Suppressor macrophage treated with lipopolysaccharide for 4 hours (primary cell): ENCODE measurements at places on chromosomes 2 and 18.

DNA sequence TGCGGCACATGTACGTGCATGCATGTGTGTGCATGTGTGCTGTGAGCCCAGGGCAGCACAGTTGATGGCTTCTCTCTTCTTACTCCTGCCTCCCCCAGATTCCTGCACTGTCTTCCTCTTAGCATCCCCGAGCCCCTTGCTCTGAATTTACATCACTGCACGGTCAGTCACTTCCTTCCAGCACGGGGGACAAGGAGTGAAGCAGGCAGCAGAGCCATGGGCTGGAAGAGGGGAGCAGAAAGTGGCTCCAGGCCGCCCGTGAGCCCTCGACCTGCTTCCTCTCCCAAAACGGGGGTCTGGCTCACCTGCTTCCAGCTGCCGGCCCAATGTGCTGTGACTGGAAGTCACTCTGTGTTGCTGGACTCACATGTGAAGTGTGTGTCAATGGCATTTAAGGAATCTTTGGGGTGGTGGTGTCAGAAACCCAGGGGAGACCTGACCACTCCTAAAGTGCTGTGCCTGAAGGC is 106.1 kb downstream of the FAM210A start:
- no peak for DNase-seq

- DNase-seq = no peak
Observed at GRCh38 chr2:201923436-201924328, 110.0 kb upstream of the FZD7 start.

GRCh38 chr2:154706660-154707059 is 8.2 kb downstream of the KCNJ3 start:
- no peak for DNase-seq

GRCh38 chr18:50748243-50749229 is 71.3 kb downstream of the MRO start:
- DNase-seq = no peak

GRCh38 chr2:226488034-226488433 is 311.6 kb downstream of the IRS1 start:
- no peak for DNase-seq

DNA sequence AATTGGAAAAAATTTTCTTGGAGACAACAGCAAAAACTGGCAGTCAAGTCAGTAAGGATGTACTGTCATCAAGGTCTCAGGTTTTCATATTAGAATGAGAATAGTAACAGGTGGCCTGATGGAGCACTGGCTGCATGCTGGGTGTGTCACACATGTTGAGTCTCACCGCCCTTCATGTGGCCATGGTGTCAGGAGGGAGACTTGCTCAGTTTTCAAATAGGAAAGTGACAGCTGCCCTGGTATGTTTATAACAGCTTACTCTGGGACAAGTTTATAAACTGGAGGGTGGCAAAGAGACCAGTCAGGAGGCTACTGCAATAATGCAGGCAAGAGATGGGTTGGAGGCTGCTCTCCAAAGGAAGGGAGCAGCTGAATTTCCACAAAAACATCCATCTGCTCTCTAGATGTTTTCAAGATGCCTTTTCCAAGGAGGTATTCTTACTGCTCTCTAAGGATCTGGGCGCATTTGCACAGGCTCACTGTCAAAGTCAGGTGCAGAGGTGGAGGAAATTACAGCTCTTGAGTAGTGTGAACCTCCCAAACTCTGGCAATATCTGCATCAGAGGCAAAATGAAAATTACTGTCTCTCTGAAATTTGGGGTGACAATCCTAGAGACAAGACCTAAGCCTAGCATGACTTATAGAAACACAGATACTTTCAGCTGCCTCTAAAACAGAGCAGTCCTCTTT is 321.9 kb upstream of the RAB12 start:
- DNase-seq = no peak

DNA sequence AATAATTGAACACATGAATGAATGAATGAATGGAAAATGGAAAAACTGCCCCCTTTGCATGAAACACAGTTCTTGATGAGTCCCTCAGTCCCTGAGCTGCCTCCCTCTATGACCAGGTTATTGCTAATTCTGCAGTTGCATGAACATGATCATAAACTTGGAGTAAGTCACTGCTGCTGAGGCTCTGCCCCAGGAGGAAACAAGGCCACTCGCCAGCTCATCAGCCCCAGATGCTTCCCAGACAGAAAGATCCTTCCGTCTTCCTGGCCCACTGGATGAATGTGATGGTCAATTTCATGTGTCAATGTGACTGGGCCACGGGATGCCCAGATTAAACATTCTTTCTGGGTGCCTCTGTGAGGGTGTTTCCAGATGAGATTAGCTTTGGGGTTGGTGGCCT is 16.4 kb downstream of the GPR45 start:
- DNase-seq = no peak

GRCh38 chr2:226885769-226886435 is 50.0 kb downstream of the RHBDD1 start:
- no peak for DNase-seq

DNA sequence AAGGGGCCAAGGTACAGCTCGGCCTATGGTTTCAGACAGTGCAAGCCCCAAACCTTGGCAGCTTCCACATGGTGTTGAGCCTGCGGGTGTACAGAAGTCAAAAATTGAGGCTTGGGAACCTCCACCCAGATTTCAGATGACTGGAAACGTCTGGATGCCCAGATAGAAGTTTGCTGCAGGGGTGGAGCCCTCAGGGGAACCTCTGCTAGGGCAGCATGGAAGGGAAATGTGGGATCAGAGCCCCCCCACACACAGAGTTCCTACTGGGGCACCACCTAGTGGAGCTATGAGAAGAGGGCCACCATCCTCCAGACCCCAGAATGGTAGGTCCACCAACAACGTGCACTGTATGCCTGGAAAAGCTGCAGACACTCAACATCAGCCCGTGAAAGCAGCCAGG is 15.0 kb upstream of the DNAH7 start:
- DNase-seq = no peak

GRCh38 chr2:98771721-98772524 is 41.0 kb upstream of the MGAT4A start:
- DNase-seq = peak; percentile 90

DNA sequence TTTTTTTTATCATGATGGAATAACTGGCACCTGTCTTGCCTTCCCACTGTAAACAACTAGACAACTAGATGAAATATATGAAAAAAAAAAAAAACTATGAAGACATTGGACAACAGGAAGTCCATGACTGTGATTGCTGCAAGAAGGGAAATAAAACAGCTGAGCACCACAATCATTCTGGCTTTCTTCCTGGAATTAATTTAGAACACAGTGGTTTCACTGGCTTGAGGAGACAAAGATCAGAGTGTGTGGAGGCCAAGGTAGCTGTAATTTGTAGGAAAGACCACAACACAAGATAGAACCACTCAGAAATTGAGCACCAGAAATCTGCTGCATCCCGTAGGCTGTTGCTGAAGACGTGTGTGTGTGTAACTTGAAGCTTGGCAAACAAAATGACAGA is 121.1 kb upstream of the PID1 start:
- peak; percentile 43 for DNase-seq

GRCh38 chr2:181849601-181850000 is 41.9 kb upstream of the ITPRID2 start:
- no peak for DNase-seq

- DNase-seq = peak; percentile 75
Observed at GRCh38 chr2:191150230-191150599, 579 bp downstream of the STAT4 start.

DNA sequence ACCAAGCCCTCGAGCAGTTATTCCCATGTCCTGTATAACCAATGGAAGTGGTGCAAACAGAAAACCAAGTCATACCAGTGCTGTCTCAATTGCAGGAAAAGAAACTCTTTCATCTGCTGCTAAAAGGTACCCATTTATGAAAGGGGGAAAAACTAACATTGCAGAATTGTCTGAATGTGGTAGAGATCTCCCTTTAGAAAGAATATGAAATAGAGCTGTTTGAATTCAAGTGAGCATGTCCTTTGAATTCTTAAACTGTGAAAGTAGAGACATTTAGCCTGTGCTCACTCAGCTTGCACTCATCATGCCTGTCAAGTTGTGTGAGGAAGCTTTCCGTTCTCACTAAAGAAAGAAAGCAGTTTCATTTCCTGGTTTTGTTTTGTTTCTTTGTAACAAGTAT is 87.4 kb downstream of the EML4 start:
- peak; percentile 71 for DNase-seq

DNA sequence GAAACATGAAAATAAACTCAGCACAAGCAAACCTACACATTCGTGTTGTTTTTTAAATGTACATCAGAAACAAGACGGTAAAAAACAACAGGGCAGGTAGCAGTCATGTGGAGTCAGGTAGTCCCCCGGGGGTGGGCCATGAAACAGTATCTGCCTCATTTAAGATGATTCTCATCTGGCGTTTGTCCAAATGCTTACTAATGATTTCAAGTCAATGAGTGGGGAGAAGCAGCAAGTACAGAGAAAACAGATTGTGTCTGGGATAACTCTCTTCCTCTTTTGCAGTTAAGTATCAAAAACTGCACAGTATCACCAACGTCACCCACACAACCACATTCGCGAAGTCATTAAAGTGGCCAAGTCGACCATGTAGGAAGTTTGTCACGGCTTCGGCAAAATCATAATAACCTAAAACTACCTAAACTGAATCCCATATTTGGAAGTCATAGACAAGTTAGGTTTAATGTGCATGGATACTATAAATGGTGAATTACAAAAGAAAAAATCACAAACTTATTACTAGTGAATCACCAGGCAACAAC is 1.3 kb downstream of the LAPTM4A start:
- DNase-seq = peak; percentile 94

GRCh38 chr2:151946899-151947812 is 118.9 kb upstream of the ARL5A start:
- DNase-seq = peak; percentile 30

GRCh38 chr2:20675701-20676352 is 8.9 kb downstream of the GDF7 start:
- DNase-seq = no peak

DNA sequence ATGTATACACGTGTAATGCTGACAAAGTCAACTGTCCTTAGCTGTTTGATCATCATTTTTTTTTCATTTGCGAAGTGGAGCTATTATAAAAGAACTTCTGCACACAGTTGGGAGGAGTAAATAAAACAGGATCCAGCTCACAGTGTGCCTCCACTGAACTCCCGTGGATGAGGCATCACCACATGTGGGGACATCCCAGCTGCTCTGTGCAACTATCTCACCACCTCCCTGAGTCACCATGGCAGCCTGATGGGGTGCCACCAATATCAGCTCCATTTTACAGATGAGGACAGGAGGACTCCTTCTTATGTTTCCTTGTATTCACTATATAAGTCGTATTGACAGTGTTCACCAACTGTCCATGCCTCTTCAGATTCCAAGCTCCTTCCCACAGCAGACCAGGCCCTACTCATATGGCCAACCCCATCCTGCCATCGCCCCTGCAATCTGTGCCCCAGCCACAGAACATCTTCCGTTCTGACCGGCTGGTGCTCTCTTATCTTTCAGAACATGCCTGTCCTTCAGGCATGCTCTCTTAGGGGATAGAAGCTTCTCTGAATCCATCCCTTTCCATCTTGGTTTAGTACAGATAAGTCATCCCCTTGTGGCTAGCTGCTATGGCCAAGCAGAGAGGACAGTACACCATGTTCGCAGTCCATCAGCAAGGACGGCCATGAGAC is 288.1 kb downstream of the RNF144A start:
- DNase-seq = peak; percentile 33

DNA sequence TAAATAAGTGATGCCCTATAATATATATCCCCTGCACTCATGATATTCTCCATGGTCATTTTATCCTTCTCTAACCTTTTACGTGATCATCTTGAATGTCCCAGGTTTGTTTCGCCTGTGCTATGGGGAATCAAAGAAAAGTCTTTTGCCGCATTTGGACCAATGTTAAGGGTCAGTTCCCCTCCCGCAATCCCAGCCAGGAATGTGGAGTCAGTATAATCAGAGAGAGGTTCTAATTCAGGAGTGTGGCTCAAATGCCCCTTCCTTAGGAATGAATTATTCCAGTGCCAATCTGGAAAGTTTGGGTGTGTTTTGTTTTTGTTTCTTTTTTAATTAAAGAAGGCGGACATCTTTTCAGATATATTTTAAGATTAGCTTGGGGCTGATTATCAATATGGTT is 41.8 kb downstream of the PMS1 start:
- no peak for DNase-seq

GRCh38 chr18:30766053-30766452 is 276.5 kb downstream of the DSC3 start:
- DNase-seq = no peak

- no peak for DNase-seq
Observed at GRCh38 chr18:1370552-1370951, 465.9 kb downstream of the ADCYAP1 start.

- no peak for DNase-seq
Observed at GRCh38 chr2:235672720-235673119, 178.9 kb downstream of the AGAP1 start.

- DNase-seq = no peak
Observed at GRCh38 chr2:8966123-8966908, 37.2 kb downstream of the MBOAT2 start.

DNA sequence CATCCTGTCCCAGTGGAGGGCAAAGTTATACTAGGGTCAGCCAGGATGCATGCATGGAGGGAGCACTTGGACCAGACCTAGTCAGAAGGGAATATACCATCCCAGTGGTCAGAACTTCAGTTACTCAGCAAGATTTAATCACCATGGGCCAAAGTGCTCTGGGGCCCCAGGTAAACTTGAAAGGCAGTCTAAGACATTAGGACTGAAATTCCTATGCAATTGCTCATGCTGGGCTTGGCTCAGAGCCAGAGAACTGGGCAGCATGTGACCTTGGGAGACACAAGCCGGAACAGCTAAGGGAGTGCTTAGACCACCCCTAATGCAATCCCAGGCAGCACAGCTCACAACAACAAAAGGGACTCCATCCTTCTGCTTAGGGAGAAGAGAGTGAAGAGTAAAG is 401.3 kb downstream of the KCNJ3 start:
- no peak for DNase-seq

DNA sequence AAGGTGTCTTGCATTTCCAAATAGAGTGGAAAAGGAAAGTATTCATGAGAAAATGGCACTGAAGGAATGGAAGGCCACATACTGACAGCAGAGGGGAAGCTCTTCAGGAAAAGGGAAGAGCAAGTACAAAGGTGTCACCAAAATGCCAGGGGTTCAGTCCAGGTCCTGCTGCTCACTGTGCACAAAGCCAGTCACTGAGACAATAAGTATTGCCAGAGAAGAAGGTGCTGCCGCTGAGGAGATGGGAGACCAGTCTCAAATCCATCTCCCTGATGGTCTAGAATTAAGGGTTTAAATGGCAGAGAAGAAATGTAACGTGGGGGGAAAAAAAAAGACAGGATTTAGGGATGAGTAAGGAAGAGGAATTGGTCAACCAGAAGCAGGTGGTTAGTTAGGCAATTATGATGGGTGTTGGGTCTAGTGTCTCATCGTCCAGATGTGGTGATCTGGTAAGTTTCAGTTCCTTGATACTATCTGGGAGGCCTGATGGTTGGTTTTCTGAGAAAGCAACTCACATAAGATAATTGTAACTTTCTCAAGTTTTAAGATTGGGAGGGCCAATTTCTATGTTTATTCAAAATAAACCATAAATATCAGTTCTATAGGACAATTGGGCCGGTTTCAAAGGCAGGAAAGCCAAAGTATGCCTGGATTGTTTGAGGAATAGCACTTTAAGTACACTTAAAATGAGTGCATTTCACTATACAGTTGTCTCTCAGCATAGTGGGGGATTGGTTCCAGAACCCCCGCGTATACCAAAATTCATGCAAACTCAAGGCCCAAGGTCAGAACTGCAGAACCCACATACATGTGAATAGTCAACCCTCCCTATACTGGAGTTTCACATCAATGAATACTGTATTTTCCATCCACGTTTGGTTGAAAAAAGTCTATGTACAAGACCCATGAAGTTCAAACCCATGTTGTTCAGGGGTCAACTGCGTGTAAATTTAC is 109.1 kb upstream of the DNAJC10 start:
- peak; percentile 37 for DNase-seq

- DNase-seq = no peak
Observed at GRCh38 chr2:47620770-47621437, 162.0 kb upstream of the MSH6 start.
